CD14-positive monocyte (primary cell): ENCODE measurements at places on chromosomes 5 and 9.

- no peak for DNase-seq
- no peaks in the 10 kb centered on the region for H3K27me3 ChIP-seq
- no peak overlapping the region for H3K4me3 ChIP-seq
- peaks cover 43% of the 10 kb centered on the region for H3K36me3 ChIP-seq
- no peak overlapping the region for H3K27ac ChIP-seq
Measured at GRCh38 chr9:5895782-5896181, 5.1 kb downstream of the MLANA start.

DNA sequence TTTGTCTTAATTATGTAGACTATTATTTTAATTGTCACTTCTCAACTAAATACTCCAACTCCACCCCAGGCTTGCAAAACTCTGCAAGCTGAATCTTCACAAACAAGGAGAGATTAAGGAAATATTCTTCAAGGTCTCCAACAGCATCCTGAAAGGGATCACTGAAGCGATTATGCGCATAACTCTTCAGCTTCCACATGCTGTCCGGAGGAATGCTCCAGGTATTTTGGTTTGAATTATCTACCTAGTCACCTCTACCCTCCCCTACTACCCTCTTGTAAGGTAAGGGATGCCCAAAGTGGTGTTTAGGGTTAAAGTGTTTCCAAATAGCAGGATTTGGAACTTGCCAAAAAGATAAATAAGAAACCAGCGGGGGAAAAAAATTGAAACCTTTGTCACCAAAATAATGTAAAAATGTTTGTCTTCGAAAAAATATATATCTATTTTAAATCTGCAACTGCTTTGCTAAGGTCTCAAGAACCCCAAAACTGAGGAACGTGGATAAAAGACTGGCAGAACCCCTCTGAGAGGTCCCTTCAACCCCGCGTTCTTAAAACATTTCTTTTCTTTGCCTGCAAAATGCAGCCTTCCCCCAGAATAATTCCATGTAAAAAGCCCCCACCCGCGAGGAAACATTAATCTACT lies 11.6 kb downstream of the PTCH1 start:
- peaks cover 33% of the 10 kb centered on the region for H3K4me1 ChIP-seq
- H3K27me3 ChIP-seq: peaks cover 81% of the 10 kb centered on the region
- no peak for DNase-seq
- H3K27ac ChIP-seq: no peak overlapping the region

GRCh38 chr5:7495131-7495517 lies 99.2 kb downstream of the ADCY2 start:
- no peaks in the 10 kb centered on the region for H3K4me1 ChIP-seq
- no peaks in the 10 kb centered on the region for H3K27me3 ChIP-seq
- no peak overlapping the region for H3K4me3 ChIP-seq
- DNase-seq: no peak
- H3K27ac ChIP-seq: no peak overlapping the region
- H3K36me3 ChIP-seq: no peaks in the 10 kb centered on the region

DNA sequence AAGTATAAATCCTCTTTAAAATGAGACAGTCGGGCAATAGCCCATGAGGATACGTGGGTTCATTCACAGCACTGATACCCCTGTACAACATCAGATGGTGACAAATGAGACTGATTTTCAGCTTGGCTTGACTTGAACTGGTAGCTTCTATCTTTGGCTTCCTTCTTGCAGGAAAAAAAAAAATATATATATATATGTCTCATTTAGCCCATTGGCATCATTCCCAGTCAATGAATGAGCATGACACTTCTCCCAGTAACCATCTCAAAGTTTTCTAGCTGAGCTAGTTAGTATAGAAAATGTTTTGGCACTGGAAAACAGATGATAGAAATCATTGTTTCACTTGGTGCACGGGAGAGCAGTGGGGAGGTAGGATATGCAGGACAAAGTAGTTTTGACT lies 222.5 kb upstream of the TAS2R1 start:
- no peaks in the 10 kb centered on the region for H3K4me1 ChIP-seq
- H3K27me3 ChIP-seq: no peaks in the 10 kb centered on the region
- no peaks in the 10 kb centered on the region for H3K36me3 ChIP-seq
- no peak for DNase-seq

GRCh38 chr5:20331826-20332225 lies 343.8 kb upstream of the CDH18 start:
- H3K4me3 ChIP-seq: no peak overlapping the region
- no peaks in the 10 kb centered on the region for H3K36me3 ChIP-seq
- DNase-seq: no peak
- H3K27me3 ChIP-seq: no peaks in the 10 kb centered on the region
- H3K27ac ChIP-seq: no peak overlapping the region

DNA sequence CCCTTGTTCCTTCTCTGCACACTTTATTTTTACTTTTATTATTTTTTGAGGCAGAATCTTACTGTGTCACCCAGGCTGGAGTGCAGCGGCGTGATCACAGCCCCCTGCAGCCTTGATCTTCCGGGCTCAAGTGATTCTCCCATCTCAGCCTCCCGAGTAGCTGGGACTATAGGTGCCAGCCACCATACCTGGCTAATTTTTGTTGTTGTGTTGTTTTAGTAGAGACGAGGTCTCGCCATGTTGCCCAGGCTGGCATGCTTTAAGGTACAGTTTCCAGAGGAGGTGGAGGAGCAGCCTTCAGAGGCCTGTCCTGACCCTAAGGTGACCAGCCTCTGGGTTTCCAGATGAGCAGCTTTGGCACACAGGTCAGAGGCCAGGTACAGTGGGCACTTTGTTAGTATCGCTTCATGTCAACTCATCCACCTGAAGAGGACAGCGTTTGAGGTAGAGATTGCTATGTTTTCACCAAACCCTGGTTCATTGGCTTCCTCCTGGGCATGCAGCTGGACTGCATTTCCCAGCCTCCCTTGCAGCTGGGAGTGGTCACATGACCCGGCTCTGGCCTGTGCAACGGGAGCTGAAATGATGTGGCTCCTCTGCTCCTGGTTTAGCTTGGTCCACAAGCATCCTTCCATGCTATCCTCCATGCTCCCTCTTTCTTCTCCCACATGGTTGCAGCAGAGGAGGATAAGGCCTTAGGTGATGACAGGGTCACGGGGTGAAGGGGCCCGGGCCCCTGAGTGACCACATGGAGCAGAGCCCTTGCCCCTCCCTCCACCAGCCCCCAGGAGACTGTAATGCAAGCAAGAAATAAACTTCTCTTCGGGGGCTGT lies 139.3 kb upstream of the IER5L start:
- H3K27ac ChIP-seq: no peak overlapping the region
- no peaks in the 10 kb centered on the region for H3K27me3 ChIP-seq
- H3K4me3 ChIP-seq: no peak overlapping the region
- no peaks in the 10 kb centered on the region for H3K36me3 ChIP-seq
- DNase-seq: peak; percentile 40
- peaks cover 53% of the 10 kb centered on the region for H3K4me1 ChIP-seq
